Activated naive CD4-positive, alpha-beta T cell treated with Interleukin-2 at 50 U/mL for 16 hours (primary cell): ENCODE measurements at places on chromosomes 2 and 18.

DNA sequence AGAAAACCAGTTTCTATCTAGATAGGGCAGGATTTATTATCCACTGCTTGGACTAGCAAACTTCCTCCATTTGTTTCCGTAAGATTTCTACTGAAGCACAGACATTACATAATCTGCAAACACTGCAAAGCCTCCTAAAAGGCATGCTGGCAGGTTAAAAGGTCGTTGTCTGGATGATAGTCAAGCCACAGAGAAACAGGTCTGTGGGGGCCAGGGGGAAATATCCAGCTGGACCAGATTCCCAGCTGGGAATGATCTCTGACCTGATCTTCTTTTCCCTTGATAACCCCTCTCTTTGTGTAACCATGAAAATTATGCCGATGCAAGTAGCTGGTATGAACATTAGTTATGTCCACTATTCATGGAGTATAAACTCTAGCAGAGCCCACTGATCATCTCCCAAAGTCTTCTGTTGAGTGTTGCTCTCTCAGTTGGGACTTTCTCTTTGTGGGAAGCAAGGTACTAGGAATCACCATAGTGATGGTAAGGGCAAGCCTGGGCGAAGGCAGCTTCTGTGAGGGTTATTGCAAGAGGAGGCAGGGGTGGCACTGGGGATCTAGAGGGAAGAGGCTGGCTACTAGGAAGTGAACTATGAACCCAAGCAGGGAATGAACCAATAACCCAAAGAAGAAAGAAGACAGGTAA, 61.3 kb downstream of the GDF7 start:
- no peak for DNase-seq

GRCh38 chr2:160575368-160575767, 81.8 kb upstream of the RBMS1 start:
- no peak for DNase-seq

- no peak for DNase-seq
Measured at GRCh38 chr2:120932472-120932871, 196.8 kb downstream of the GLI2 start.

GRCh38 chr18:57301573-57302559, 50.5 kb upstream of the ST8SIA3 start:
- no peak for DNase-seq
